ENCODE measurements at places on chromosomes 6 and 20.

DNA sequence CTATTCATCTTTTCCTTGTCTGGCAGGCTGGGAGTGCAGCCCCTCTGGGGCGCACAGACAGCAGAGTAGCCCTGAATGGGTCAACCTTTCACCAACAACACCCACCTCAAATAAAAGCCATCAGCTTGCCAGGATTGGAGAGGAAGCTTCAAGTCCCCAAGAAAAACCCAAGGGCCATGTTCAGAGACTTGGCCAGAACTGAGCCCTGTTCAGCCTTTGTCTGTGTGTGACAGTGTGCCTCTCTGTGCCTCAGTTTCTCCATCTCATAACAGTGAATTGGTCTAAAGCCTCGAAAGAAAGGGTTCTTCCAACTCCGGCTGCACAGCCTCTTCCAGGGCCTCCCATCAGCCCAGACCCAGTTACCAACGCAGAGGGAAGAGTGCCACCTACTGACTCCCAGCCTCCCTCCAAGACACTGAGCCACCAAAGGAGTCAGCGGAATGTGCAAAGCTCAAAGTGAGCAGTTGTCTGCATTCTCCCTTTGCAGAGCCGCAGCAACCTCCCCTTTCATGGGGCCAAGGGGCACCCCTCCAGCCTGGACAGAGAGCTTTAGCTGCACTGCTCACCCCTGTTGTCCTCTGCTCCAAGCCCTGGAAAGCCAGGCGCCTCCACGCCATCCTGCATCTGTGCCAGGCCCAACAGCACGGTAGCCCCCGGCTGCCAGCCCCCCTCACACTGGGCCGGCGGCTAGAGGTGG is 82.7 kb upstream of the TOP1 start:
- peak; percentile 81 for DNase-seq

DNA sequence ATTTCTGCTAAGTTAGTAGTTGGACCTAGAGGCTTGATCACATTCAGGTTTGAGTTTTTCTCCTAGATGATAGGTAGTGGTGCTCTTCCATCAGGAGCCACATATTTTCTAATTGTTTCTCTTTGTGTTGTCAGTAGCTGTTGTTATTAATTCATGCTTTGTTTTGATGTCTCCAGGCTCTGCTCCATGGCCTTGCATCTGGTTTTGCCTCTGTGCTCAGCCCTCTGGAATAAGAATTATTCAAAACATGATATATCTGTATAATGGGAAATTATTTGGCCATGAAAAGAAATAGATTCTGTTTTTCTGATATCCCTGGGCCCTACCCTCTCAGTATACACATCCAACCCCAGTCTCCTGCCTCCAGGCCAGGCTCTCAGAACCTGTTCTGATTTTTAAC is 184.8 kb downstream of the CDC5L start:
- DNase-seq = no peak

DNA sequence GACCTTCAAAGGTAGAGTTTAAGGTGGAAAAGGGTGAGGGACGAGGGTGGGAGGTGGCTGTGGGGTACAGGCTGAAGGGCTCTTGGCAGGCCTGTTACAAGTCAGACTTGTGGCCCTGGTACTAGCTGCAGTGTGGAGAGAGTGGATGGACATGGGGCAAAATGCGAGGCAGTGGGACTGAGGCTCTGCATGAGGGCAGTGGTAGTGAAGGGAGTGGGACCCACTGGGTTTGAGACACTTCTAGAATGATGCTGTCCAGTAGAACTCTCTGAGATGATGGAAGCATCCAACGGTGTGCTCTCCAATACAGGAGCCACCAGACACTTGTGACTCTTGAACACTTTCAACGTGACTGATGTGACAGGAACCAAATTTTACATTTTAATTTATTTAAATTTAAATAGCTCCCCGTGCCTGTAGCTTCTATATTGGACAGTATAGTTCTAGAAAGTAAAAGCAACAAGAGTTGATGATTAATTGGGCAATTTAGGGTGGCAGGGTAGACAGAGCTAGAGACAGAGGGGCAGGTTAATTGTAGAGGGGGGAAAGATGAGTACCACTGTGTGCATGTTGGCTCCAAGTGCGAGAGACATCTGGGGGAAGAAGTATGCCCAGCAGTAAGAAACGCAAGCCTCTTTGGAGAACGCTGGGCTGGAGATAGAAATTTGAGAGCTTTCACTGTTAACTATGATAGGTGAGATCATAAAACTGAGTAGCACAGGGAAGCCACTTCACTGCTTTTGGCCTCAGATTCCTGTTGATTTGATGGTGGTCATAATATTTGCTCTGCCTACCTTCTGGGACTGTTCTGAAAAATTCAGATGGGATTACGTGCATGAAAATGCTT is 77.5 kb downstream of the TXNDC5 start:
- DNase-seq = no peak

DNA sequence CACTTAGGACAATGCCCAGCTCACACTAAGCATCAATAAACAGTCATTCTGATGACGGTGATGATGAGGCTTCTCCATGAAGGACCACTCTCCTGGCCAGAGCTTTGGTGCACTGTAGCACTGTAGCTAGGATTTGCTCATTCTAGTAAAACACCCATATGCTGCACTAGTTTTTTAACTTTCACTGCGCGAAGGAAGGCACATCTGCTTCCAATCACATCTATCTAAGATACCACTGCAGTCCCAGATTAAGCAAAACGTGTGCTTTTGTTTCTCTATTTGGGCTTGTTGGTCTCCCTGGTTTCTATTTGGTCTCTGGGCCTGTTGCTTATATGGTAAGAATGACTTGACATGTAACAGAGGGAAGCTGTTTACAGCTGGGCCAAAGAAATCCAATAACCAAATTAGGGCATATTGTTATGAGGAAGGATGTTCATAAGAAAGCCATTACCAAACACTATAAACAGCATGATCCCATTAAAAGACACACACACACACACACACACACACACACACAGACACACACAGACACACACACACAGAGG is 62.4 kb downstream of the FAM229B start:
- DNase-seq = peak; percentile 39

GRCh38 chr6:92589996-92590395 is 829.4 kb downstream of the EPHA7 start:
- no peak for DNase-seq

GRCh38 chr6:30102970-30103871 is 9.7 kb downstream of the TRIM31 start:
- peak; percentile 82 for DNase-seq

DNA sequence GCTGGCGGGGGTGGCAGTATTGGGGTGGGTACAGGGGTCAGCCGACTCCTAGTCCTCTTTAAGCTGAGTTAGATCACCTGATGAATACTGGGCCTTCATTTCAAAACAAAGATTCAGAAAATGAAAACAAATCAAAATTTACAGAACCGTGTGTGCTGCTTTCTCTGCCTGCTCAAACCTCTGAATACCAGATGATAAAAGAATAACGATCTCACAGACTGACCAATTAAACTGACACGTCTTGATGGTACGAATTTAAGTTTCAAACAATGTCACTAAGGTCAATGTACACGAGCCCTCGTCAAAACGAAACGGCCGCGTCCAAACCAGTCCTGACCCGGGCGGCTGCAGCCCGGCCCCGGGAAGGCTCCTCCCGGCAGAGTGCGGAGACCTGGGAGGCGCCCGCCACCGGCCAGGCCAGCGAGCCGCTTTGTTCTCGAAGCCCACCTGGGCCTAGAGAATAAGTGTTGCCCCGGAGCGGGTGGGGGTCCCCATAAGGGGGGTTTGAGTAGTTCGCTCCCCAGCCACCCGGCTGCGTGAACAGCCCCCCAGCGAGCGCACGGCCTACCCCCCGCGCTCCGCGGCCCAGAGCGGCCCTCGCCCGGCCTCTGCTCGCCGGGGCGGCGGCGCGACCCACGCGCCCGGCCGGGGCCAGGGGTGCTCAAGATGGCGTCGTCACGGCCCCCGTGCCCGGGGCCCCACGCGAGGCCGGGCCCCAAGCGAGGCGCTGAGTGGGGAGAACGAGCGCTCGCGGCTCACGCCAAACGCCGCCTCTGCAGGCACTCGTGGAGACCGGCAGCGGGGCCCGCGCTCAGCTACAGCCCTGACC is 728 bp downstream of the PSMA7 start:
- DNase-seq = peak; percentile 41

- DNase-seq = no peak
Observed at GRCh38 chr20:10558635-10559187, 115.1 kb downstream of the JAG1 start.

DNA sequence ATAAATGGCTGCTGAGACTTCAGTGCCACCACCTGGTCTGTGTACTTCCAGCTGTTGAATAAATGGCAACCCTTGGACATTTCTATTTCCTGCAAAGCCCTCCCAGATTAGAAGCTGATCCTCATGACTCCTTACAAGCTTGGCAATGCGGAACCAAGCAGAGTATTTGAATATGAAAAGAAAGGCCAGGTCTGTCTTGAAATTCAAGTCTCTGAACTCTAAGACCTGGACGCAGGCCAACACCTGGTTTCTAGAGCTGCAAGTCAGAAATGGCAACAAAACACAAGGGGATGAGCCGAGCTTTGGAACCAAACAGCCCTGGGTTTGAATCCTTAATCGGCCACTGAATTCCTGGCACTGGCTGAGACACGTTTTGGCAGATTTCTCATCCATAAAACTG is 353.4 kb downstream of the PTPRT start:
- DNase-seq = no peak
